ENCODE measurements at places on chromosomes 16 and 17. TPM values are rescaled to one million over a fixed set of nuclear protein-coding genes. Genes with fewer than 3 reads are reported as not detected.

The AHSP gene
- total RNA-seq: not detected

The CCDC144A gene
- total RNA-seq: 3.1 TPM

The ARHGAP23 gene
- 2.6 TPM for total RNA-seq

The CD300LB gene
- total RNA-seq: not detected

The PIPOX gene
- 2.0 TPM for total RNA-seq

The QRICH2 gene
- 5.1 TPM for total RNA-seq

The ABCA10 gene
- total RNA-seq: 0.66 TPM

The SCPEP1 gene
- total RNA-seq: 11.1 TPM

The ESRP2 gene
- not detected for total RNA-seq

The CXCL16 gene
- 4.4 TPM for total RNA-seq

The GAN gene
- total RNA-seq: 9.6 TPM

The ETV4 gene
- 0.71 TPM for total RNA-seq

The NOL3 gene
- 49.5 TPM for total RNA-seq

The ITGAL gene
- total RNA-seq: 660 TPM

The GCGR gene
- not detected for total RNA-seq

The NTN3 gene
- not detected for total RNA-seq

The GPATCH8 gene
- 50.8 TPM for total RNA-seq

The CYLD gene
- total RNA-seq: 343 TPM

The KRT31 gene
- not detected for total RNA-seq

The SCNN1B gene
- total RNA-seq: not detected

The CCL4 gene
- total RNA-seq: 101 TPM

The PABPN1L gene
- total RNA-seq: not detected

The STH gene
- total RNA-seq: not detected

The ABCA9 gene
- 0.54 TPM for total RNA-seq
